ENCODE measurements at places on chromosomes 6 and 20.

DNA sequence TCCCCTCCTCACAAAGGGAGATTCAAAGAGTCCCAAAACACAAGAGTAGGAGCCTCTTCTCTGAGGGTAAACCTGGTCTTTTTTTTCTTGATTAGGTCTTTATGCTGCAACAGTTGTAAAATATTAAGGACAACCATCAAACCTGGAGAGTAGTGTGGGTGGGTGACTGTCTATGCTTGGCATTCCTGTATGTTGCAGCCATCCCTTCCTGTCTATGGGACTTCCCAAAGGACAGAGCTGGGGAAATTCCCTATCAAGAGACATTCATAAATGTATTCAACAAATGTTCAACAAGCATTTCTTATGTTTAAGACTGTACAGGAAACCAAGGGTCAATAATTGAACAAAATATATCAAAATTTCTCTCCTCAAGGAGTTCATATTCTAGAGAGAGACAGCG, 5.5 kb downstream of the BTN2A2 start:
- no peak for DNase-seq

DNA sequence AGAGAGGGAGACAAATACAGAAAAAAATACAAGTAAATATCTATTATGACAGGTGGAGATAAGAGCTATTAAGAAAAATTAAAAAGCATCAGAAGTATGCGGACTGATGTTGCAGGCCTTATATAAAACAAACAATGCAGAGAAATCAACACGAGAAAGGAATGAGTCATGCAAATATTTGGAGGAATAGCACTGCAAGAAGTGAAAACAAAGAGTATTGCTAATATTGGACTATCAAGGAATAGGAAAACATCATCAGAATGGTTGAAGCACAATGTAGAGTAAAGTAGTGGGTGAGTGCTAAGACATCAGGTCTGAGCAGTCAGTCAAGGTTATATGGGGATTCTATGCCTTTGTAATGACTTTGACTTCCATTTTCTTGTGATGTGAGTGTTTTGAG, 657.5 kb upstream of the GJE1 start:
- no peak for DNase-seq

GRCh38 chr20:6533351-6533750, 234.1 kb upstream of the BMP2 start:
- no peak for DNase-seq

GRCh38 chr6:28251661-28252008, 434 bp downstream of the ZKSCAN4 start:
- DNase-seq = peak; percentile 48

GRCh38 chr6:32214126-32214525, 9.7 kb downstream of the NOTCH4 start:
- no peak for DNase-seq

GRCh38 chr6:77290798-77291197, 172.5 kb downstream of the HTR1B start:
- DNase-seq = no peak

DNA sequence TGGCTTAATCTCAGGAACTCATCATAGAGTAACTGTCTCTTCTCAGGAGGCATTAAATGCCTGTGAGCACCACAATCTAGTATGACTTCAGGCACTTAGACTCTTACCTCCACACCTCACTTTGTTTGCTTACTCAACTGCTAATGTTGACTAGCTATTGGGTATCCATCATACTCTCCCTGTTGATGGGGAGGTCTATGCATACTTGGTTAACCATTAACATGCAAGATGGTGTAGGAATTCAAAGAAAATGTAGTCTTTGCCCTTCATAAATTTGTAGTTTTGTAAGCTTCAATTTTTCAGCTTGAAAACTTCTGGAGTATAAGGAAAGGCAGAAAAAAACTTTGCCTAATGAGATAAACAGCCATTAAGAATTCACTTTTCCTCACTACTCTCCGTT, 501.0 kb upstream of the MARCKS start:
- no peak for DNase-seq

DNA sequence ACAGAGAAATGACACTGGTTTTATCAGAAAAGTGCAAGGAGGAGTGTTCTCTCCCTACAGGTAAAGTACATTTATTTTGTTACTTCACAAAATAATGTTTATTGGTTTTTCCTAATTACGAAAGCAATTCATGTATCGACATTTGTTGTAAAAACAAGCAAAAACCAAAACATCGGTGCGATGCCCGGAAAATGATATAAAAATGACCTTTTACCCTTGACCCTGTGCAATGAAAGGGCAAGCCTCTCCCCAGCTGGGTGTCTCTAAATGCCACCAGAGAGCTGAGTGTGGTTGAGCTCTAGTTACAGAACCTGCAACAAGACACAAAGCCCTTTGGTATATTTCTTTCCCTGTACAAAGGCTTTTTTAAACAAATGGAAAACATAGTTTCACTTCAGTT, 65.4 kb downstream of the CD164 start:
- no peak for DNase-seq

GRCh38 chr20:58374027-58374850, 14.8 kb upstream of the VAPB start:
- DNase-seq = no peak

GRCh38 chr6:121984956-121985355, 414.5 kb upstream of the HSF2 start:
- DNase-seq = no peak

GRCh38 chr6:110534731-110535492, 58.5 kb upstream of the SLC22A16 start:
- no peak for DNase-seq

DNA sequence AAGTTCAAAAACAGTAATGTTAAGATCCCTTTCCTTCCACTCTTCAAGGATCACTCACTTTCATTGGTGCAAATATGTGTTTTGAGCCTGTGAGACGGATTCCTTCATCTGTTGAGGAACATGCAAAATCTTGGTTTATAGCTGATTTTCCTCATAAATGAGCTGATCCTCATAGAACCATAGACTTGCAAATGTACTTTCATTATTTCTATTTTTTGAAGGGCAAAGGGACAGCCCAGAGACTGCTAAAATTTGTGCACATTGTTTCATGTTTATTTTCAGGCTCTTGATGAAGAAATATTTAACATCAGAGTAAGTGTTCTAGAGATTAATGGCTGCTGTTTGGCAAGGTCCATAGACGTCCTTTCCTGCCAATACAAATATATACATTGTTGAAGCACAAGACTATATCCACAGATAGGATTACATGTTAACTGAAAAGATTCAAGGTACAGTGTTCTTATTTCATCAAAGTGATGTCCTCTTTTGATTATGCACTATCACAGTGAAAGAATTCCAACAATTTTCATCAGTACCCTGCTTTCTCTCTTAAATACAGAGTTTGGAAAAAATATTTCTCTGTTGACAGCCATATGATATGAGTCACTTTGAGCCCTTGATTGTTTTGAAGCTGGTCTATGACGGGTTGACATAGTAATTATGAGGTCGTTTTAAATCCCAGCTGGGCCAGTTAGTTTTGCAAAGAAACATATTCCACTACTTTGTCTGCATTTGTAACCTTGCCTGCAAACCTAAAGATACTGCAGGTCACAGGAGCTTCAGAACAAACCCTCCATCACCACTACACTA, 95.7 kb downstream of the FILIP1 start:
- DNase-seq = no peak

DNA sequence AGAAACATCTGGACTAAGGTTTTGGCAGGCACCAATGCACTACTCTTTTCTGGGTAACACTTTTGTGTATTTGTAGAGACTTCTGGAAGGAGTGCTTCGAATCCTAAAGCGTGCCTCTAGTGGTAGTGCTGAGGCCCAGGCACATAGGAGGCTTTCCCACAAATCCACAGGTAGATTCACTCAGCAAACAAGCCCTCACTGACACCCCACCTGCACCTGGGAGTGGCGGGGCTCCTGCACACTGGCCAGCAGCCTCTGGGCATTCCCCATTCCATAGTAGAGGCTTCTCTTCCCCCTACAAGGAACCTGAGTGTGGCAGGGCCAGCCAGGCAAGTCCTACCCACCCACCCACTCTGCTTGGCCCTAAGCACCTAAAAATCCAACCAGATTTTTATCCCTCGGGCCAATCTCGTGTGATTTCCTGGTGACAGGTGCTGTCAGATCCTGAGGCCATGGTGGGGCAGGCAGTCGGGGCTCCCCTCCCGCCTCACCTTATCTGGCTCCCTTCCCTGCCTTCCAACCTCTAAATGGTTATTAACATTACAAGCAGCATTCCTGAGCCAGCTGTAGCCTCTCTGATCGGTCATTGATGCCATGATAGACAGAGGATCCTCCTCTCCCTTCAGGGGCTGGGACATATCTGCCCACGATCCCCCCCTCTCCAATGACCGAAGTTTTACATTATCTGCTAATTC, 82.4 kb downstream of the SLC2A10 start:
- no peak for DNase-seq

- no peak for DNase-seq
Observed at GRCh38 chr20:64254156-64254555, 1.4 kb upstream of the PCMTD2 start.

DNA sequence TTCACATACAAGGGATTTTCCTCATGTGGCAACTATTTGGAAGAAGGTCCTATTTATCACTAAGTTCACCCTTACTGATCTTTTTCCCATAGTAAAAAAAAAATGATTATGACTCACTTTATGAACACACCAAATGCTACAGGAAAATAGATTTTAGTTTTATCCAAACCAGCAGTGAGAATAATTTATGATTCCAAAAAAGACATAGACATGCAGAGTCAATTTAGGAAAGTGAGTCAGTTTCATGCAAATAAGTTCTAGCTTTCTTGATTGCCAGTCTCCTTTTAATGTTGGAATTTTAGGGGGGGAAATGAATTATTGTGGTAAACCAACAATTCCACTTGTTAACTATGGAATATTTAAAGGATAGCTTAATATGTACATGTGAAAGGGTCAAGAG, 64.0 kb upstream of the RNF146 start:
- no peak for DNase-seq

DNA sequence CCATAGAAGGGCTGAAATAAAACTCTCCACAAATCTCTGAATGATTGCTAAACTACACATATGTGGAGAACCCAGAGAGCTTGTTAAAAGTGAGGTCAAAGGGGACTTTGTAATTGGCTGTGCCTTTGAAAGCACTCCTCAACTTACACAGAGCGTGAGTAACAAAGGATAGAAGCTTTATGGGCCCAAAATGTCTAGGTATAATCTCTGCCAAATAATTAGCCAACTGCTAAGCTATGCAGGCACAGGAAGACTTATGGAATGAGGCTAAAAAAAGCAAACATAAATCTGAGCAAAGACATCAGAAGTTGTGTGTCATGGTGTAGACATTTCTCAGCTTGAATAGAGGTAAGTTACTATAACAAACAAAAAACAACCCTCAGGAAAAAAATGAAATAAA, 23.3 kb upstream of the UST start:
- no peak for DNase-seq

DNA sequence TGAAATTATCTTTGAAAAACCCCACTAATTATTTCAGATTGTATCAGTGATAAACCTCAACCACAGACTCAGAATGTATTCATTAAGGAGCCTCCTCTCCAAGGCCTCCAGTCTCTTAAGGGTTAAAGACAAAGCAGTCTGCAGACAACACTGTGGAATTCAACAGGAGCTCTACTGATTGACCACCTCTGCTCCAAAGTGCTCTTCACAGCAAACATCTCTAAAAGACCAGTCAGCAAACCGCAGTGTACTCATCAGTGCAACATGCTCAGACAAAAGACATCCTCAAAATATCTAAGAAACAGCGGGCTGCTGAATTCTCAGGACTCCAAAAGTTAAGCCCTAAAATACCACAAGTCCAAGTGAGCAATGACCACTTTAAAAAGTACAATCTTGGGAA, 42.0 kb downstream of the UQCC1 start:
- no peak for DNase-seq

DNA sequence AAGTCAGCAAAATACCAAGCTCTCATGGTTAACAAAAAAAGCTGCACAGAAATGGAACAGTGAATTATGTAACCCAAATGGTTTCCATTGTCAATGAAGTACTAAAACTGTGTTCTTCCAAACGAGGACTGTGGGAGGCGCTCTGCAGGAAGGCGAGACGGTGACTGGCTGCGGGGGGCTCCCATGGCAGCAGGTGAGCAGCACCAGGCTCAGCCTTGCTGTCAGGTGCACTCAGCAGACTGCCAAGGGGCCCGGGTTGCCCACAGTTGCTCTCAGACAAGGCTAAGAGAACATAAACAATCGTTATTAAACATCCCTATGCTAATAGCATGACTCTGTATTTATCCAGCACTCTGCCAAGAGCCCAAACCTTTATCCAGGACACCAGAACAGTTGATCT, 630.3 kb upstream of the ARID1B start:
- DNase-seq = no peak

GRCh38 chr20:25459916-25460535, 52.6 kb downstream of the GINS1 start:
- no peak for DNase-seq

GRCh38 chr20:32672982-32673851, 524 bp downstream of the C20orf203 start:
- DNase-seq = peak; percentile 52

GRCh38 chr20:40686434-40686882, 2.6 kb downstream of the MAFB start:
- no peak for DNase-seq

DNA sequence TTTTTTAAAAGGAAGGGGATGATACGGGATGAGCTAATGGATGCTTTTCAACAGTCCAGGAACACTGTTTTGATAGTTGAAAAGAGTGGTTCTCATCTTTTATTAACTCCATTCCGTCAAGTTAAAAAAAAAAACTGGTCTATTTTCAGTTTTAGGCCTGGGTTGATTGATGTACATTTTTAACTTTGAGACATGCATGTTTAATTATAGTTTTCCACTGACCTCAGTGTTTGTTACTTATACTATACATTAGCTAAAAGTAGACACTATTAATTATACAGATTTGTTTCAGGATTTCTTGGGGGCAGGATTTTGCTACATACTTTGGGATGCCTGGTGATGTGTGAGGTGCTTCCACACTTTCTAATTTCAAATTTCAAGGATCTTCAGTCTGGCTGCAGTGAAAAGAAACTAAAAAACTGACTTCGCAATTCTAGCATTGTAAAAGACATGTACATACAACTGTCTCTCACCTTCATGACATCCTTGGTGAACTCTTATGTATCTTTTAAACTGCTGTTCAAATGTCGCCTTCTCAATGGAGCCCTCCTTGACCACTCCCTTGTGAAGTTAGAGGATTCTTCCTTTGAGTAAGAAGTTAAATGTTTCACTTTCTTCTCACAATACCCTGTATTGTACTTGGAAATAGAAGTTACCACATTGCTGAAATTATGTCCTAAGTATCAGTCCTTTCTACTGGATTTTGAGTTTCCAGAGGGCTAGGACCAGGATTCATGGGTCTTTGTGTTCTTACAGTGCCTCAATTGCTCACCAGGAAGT, 101.7 kb downstream of the TSHZ2 start:
- no peak for DNase-seq

DNA sequence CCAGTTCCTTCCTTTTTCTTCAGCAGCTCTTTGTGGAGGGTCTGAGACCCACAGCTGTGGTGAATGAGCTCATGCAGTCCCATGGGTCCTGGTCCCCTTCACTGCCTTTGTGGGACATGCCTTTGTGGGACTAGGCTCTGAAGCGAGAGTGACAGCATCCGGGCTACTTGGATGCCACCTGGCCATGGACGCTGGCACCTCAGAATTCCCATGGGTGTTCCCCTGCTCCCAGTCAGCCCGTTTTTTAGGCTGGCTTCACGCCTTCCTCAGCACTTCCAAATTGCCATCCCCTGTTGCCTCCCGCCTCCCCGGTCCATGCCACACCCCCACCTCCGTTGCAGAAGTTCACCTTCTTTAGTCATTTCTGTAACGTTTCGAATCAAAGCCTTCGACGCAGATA, 45.1 kb downstream of the RAMACL start:
- peak; percentile 11 for DNase-seq
